Activated T-cell treated with anti-CD3 and anti-CD28 coated beads, Interleukin-2, amount 50 U/mL, for 4 hours (primary cell): ENCODE measurements at places on chromosomes 3 and 15. TPM values are rescaled to one million over a fixed set of nuclear protein-coding genes. Genes with fewer than 3 reads are reported as not detected.

Gene RARB
- 0.18 TPM for total RNA-seq

Gene ANKRD28
- 37.2 TPM for total RNA-seq

Gene SPINK8
- total RNA-seq, result not detected

Gene SUCNR1
- total RNA-seq, result not detected

Gene ACKR2
- total RNA-seq, result 0.13 TPM

Gene SYNM
- total RNA-seq, result 0.53 TPM

Gene CFAP91
- 0.25 TPM for total RNA-seq

Gene TRH
- not detected for total RNA-seq

Gene CCR2
- total RNA-seq, result 0.18 TPM

Gene CPN2
- not detected for total RNA-seq

Gene MESP2
- not detected for total RNA-seq

Gene LIPC
- not detected for total RNA-seq

Gene TRPC1
- 1.4 TPM for total RNA-seq

Gene CHRNA3
- not detected for total RNA-seq

Gene GLDN
- not detected for total RNA-seq

Gene SKOR1
- total RNA-seq, result 0.34 TPM

Gene SST
- not detected for total RNA-seq

Gene ATP10A
- total RNA-seq, result 27.0 TPM

Gene PATL2
- 3.6 TPM for total RNA-seq
